ENCODE measurements at places on chromosomes 5 and 9.

DNA sequence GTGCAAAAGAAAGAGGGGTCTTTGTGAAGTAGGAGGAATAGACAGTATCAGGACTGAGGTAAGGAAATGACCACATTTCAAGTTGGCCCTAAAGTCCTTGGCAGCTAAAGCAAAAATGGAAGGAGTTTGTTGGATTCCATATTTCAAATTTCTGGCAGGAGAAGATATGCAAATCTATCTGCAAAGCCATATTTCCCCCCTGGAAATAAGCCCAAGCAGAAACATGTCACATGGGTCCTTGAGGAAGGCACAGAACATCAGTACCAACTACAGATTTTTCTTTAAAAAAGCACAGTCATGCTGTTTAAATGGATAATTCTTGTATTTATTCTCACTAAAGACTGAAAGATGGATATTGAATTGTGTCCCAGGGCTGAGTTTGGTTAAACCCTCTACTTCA, 323.0 kb downstream of the TRIM32 start:
- no peak for DNase-seq

- no peak for DNase-seq
Measured at GRCh38 chr5:124865603-124866354, 119.3 kb upstream of the ZNF608 start.

GRCh38 chr9:116860509-116861120, 173.5 kb downstream of the TRIM32 start:
- DNase-seq: peak; percentile 49

- DNase-seq: no peak
Measured at GRCh38 chr9:84759300-84759750, 89.8 kb downstream of the NTRK2 start.

GRCh38 chr5:106195679-106196474, 1474.9 kb downstream of the EFNA5 start:
- no peak for DNase-seq

- no peak for DNase-seq
Measured at GRCh38 chr9:122835313-122835731, 6.9 kb upstream of the PDCL start.

- peak; percentile 46 for DNase-seq
Measured at GRCh38 chr5:52738095-52738506, 49.6 kb upstream of the ITGA1 start.

- no peak for DNase-seq
Measured at GRCh38 chr9:4084435-4084818, 215.4 kb downstream of the GLIS3 start.

GRCh38 chr5:7925961-7926695, 57.2 kb downstream of the MTRR start:
- peak; percentile 75 for DNase-seq

DNA sequence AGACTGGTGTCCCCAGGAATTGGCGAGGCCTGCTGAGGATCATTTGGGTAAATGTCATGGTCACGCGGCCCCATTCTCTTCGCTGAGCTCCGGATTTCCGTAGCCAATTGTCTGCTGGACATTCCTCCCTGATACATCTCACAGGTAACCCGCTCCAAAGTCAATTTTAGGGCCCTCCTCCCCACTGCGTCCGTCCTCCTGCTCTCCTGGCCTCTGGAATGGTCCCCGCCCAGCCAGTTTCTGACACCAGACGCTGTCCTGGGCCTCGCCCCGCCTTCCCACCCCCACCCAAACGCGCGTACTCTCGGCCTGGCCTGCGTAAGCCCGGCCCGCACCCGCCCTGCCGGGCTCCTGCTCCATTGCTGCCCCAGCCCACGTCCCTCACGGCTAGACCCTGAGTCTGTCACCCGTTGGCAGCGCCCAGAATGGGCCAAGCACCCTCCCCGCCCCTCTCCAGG, 202.0 kb downstream of the AUH start:
- no peak for DNase-seq

- peak; percentile 24 for DNase-seq
Measured at GRCh38 chr5:78698191-78698791, 49.7 kb upstream of the LHFPL2 start.

GRCh38 chr5:150517272-150518152, 9.6 kb downstream of the NDST1 start:
- peak; percentile 91 for DNase-seq

DNA sequence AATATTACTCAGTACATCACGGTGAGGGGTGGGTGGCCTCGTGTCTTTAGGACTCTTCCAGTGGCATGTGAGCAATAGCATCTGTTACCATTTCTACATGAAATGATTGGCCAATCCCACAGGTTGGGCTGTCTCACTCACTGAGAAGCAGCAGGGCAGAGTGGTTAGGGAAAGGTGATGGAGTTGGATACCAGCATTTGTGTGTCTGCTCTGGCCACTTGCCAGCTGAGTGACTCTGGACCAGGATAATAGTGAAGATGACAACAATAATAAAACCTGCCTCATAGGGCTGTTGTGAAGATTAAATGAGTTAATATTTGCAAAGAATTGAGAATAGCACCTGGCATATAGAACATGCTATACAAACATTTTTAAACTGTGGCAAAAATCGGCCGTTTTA, 42.0 kb downstream of the IQGAP2 start:
- DNase-seq: no peak

DNA sequence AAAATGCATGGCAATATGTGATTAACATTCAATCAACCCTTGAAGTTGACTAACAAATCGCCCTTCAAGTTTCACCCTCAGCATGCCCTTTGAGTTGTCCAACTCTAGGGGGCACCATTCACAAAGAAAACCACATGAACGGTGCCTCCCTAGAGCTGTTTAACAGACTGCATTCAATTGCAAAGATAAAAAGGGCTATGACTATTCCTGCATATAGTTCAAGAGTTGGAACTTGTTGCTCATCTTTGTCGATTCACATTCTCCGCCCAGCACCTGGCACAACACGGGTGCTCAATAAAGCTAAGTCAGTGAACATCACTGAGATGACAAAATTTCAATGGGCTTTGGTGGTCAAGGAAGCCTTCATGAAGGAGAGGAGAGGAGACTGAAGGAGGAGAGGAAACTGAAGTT, 69.6 kb upstream of the SLC30A5 start:
- DNase-seq: peak; percentile 48

DNA sequence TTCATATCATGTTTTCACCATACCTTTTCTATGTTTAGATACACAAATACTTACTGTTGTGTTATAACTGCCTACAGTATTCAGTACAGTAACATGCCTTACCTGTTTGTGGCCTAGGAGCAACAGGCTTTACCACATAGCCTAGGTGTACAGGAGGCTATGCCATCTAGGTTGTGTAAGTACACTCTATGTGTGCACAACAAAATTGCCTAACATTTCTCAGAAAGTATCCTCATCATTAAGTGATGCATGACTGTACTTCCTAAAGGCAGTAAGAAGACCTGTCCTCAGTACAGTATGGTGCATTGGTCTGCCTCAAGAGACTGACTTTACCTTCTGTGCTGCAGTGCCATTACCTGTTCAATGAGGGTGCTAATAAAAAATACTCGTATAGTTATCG, 7.9 kb downstream of the TXN start:
- no peak for DNase-seq

DNA sequence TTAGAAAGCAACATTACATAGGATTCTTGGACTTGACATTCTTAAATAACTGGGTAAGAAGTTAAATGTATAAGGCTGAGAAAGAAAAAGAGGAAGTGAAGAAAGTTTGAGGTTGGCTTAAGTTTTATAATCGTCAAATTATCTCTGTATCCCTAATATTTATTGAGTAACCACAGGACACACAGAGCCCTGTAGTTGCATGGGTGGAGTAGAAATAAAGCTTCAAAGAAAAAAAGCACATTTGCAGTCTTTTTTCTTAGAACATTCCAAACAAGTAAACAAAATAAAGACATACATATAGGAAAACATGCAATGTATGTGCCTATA, 137.0 kb downstream of the CCDC192 start:
- no peak for DNase-seq

GRCh38 chr5:157611571-157612476, 36.2 kb upstream of the ADAM19 start:
- no peak for DNase-seq

GRCh38 chr5:67969631-67970030, 245.9 kb upstream of the PIK3R1 start:
- no peak for DNase-seq

DNA sequence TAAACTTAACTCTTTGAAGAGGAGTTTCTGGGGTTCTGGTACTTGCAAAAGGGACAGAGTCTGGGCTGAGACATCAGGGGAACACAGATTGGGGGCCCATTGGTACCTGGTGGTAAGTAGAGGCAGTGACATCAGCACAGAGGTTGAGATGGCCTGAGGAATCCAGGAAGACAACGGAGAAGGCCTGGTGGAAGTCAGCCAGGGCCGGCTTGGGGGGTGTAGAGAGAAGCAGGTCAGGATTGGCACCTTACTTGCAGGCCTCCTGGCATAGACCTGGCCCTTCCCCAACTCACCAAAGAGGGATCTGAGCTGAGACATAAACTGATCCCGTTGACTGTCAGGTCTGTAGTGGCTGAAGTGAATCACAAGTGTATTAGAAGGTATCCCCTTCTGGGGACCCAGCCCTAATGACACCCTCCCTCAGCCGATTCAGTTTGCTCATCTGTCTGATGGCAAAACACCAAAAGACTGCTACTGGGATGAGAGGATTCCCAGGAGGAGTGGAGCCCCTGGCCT, 5.5 kb downstream of the NOL6 start:
- DNase-seq: no peak

- peak; percentile 24 for DNase-seq
Measured at GRCh38 chr5:110549301-110549700, 177.2 kb downstream of the TMEM232 start.

GRCh38 chr9:116928884-116929283, 241.8 kb downstream of the TRIM32 start:
- DNase-seq: no peak

GRCh38 chr5:129617206-129617605, 130.7 kb upstream of the MINAR2 start:
- no peak for DNase-seq

DNA sequence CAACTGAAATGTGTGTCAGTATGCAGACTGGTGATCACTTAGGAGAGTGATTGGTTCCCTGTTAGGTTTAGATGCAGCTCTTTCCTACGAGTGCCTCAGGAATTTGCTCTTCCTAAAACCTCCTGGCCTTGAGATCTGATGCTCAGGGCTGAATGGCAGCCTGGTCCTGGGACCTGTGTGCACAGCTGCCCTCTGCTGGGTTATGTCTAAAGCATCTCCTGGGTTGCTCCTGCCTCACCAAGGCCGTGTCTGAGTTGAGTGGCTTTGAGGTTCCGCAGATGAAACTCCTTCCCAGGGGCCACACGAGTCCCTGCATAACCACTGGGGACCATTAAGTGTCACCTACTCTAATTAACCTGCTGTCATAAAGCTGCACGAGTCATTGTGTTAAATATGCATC, 59.5 kb downstream of the MVB12B start:
- DNase-seq: no peak

DNA sequence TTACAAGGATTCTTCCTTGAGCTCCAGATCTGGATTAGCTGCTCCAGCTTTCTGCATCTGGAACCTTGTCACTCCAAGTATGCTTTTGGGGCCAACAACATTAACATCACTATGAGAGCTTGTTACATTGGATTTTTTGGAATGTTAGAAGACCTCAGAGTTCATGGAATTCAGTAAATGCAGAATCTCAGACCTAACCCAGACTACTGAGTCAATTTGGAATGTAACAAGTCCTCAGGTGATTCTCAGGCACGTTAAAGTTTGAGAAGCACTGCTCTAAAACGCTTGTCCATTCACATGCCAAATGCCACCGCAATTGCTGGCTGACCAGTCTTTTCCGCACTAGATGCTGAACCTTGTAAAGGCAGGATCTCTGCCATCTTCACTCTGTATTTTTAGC, 251.4 kb upstream of the TRIM32 start:
- no peak for DNase-seq

DNA sequence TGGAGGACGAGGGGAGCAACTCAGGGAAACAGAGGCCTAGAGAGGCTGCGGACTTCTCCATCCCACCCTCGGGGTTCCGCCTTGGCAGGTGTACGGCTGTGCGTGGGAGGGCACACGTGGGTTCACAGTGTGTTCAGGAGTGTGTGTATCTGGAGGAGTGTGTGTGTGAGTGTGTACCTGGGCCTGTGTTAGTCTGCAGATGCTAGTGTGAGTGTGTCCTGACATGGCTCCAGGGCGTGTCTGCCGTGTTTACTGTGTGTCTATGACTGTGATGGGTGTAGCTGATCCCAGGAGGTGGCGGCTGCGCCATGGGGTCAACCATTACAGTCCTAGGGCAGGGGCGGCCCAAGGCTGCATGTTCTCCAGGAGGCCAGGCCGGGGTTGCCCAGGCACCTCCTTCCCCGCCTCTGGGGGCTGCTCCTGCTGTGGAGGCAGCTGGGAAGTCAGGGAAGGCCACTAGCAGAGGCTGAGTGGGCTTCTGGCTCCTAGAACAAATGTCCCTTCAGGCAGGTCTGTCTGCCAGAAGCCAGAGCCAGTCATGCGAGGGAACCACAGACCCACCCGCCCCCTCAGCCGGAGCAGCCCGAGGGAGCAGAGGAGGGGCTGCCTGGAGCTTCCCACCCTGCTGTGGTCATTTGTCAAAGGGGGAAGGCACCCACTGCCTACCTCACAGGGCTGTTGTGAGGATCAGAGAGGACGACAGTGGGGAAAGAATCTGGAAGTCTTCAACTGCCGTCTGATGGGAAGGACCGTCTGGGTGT, 21.4 kb downstream of the CRB2 start:
- DNase-seq: no peak

DNA sequence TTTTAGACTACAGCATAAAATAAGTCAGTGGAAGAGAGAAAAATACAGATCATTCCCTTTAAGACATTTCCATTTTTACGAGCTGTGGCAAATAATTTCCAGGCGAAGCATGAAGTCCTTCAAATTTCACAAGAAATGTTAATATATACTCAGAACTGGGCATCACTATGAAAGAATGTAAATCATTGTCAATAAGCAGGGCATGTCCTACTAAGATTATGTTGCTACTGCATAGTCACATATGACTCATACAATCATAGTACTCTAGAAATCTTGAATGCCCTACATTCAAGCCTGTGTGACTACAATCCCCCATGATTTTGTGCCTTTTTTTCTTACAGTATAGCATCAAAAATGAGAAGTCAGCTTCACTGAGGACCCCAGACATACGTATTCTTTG, 485.2 kb upstream of the FTMT start:
- DNase-seq: peak; percentile 66

GRCh38 chr5:63961598-63962161, 565 bp downstream of the HTR1A start:
- no peak for DNase-seq

- DNase-seq: peak; percentile 54
Measured at GRCh38 chr9:23543419-23543818, 282.6 kb downstream of the ELAVL2 start.

GRCh38 chr5:7088849-7089248, 307.1 kb upstream of the ADCY2 start:
- DNase-seq: no peak

DNA sequence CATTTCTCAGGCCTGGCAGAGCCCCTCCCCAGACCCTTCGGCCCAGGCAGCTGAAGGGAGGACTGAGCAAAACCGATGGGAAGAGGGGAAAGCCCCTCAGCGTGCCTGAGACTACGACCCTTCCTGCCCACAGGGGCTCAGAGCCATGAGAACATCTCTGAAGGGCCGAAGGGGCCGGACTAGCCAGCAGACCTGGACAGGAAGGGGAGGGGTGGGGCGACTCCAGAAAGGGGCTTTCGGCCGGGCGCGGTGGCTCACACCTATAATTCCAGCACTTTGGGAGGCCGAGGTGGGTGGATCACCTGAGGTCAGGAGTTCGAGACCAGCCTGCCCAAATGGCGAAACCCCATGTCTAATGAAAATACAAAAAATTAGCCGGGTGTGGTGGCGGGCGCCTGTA, 85.8 kb upstream of the PHYKPL start:
- DNase-seq: no peak

All from HT1080 (cell line).